ENCODE measurements at places on chromosomes 12 and 14.

DNA sequence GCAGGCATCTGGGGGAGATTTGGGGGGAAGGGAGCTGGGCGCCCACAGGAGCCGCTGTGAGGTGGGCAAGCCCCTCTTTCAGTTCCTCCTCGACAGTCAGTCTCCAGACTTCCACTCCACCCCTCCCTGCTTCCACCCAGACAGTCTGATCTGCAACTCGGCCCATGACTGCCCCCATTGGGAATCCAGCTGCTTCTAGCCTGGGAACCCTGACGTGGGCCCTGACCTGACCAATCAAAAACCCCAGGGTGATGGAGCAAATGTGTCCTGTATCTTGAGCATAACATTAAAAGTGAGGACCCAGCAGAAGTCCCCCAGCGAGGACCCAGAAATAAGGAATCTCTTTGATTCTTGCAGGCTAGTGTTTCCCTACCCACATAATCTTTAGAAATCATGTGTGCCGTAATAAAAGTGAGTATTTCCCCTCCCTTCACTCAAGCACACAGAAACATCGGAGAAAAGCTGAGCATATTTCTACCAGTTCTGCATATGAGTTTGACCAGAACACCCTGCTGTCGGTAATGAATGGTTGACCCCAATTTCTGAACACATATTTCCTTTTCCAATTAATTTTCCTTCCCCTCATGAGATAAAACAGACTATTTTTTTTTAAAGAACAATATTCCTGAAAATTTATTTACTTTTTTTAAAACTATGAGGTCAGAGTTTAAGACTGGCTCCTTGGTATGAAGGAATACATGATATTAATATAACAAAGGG is 6.4 kb downstream of the SSH1 start:
- DNase-seq = no peak

DNA sequence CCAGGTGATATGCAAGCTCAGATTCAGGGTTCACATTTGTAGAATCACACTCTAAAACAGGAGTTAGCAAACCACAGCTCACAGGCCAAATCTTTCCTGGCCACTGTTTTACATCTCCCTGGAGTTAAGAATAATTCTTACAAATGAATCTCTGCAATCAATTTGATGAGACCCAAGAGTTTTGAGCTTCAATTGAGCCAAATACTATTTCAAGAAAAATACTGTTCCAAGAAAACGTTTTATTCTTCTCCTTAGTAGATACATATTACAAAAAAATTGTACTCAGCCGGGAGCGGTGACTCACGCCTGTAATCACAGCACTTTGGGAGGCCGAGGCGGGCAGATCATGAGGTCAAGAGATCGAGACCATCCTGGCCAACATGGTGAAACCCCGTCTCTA is 2.5 kb downstream of the PTGDR start:
- DNase-seq = no peak

DNA sequence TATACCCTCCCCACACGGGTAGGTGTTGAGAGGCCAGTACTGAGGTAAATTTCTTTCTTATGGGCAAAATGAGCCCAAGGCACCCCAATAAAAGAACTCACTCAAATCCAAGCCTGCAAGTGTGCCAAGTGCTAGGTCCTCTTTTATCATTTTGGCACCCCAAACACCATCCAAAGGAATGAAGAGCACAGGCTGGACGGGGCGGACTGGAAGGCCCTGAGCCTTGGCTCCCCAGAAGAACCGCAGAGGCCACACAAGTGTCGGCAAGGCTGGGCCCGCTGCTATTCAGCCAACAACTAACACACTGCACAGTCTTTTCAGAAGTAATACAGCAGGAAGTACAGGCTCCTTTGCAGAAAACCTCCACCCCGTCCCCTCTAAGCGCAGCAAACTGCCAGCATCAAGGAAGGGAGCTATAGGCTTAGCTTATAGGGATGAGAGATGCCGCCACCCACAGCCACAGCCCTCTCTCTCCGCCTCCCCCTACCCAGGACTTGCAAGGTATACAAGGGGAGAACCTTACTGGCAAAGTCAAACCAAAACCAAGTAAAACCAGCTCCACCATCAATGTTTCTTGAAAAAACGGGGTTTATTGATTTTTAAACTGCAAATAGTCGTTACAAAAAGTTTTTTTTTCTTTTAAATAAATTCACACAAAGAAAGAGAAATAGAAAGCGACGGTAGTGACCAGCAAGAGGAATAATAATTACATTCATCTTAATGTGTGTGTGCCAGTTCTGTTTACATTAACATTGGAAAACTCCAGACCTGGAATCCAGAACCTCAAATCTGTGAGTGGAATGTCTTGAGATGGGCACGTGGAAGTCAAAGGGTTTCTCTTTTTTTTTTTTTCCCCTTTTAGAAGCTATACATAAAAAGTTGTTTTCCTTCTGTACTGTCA is 5.5 kb downstream of the ZFP36L1 start:
- DNase-seq = no peak

DNA sequence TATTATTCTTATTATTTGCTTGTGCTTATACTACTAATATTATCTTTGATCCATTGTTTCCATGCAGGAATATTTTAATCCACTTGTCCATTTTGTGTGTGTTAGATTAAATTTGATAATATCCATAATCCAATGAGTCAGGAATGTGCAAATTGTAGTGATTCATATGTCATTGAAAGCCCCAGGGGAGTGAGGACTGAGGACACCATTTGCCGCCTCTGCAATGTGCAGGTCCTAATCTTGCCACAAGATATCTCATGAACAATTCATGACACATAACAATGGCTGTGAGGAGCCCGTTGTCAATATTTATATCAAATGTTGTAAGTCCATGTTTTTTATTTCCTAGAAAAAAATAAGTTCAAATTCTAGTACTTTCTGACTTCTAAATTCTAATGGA is 250.5 kb downstream of the ZFP36L1 start:
- DNase-seq = no peak

DNA sequence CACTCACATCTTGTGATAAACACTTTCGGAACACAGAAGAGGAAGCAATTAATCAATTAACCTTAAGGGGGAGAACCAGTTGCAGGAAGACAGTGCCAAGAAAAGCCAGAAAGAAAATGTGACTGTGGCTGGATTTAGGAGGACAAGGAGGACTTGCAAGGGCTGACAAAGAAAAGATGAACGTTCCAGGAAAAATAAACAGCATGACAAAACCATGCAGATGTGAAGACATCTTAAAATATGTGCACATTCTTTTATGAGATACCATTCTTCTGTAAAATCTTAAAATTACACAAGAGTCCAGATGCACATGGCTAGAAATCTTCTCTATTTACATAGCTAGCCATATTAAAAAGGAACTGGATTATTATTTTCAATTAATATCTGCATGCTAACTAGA is 33.4 kb downstream of the KITLG start:
- no peak for DNase-seq

DNA sequence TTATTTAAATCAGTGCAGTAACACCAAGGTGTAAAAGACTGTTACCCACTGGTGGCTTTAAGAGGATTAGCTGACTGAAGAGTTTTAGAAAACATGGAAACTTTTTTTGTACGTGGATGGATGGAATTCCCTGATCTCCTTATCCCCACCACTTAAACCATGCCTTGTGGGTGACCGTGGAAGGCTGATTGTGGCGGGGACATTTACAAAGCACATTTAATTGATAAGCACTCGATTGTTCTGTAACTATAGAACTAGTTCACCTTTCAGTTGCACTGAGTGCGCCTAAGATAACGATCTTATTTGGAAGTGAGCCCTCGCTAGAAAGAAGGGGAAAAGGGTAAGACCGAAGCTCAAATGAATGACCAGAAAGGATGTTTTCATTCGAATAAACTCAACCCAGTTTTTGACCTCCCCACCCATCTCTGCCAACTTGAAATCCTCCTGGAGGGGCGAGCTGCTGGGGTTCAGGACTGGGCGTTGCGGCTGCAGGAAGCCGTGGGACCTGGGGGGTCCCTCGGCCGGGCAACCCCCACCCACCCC is 688 bp upstream of the RASSF3 start:
- no peak for DNase-seq

GRCh38 chr12:54439521-54440255 is 20.6 kb upstream of the ITGA5 start:
- no peak for DNase-seq

- DNase-seq = no peak
Measured at GRCh38 chr14:78399316-78399889, 229.2 kb downstream of the NRXN3 start.

- no peak for DNase-seq
Measured at GRCh38 chr12:94705676-94706075, 55.3 kb upstream of the TMCC3 start.

- no peak for DNase-seq
Measured at GRCh38 chr12:27970401-27971120, 2.0 kb downstream of the PTHLH start.

DNA sequence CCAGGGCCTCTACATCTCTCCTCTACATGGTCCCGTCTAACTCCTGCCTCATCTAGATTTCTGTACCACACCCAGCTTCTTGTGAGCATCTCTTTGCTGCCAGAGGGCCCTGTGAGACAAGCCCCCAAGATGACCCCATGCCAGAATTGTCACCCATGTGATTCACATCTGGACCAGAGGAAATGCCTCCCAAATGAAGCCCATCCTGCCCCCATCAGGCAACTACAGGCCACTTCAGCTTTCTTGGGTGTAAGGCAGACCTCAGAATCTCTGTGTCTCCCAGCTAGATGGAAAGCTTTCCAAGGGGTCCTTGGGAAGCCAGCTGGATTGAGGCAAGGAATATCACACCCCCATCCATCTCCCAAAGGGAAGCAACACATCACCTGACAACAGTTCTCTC is 9.3 kb upstream of the OAS3 start:
- no peak for DNase-seq

DNA sequence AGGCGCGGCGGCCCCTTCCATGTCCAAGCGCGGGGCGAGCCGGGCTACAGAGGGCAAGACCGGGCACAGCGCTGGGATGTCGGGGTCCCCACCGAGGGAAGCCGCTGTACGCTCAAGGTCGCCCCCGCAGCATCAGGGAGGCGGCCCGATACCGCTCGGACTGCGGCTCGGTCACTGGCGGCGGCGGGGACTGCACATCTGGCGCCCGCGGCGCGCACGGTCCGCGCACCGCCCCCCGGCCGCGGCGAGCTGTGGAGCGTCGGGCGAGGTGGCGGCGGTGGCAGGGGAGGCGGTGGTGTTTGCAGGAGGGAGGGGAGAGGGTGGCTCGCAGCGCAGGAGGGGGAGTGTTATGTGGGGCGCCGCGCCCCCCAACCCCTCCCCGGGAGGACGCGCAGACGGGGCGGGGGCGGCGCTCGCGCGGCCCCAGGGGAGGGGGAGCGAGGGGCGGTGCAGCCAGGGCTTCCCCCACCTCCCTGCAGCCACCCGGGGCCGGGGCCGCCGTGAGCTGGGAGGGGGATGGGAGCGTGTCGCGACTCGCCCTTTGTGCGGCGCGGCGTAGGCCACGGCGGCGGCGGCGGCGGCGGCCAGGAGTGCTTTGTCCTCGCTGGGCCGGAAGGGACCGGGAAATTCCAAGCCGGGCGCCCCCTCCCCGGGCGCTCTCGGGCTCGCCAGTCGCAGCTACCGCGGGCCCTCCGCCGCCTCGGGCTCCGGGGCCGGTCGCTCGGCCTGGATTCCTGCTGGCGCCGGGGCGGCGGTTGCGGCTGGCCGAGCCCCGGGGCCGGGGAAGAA is at the start of gene NUAK1:
NUAK1 (minus strand) TSS at position 322 of the 789 bp plus-strand sequence; CDS start at position 21, 301 bp downstream.
- peak; percentile 68 for DNase-seq

- DNase-seq = no peak
Measured at GRCh38 chr14:61493239-61493638, 171.9 kb downstream of the PRKCH start.

DNA sequence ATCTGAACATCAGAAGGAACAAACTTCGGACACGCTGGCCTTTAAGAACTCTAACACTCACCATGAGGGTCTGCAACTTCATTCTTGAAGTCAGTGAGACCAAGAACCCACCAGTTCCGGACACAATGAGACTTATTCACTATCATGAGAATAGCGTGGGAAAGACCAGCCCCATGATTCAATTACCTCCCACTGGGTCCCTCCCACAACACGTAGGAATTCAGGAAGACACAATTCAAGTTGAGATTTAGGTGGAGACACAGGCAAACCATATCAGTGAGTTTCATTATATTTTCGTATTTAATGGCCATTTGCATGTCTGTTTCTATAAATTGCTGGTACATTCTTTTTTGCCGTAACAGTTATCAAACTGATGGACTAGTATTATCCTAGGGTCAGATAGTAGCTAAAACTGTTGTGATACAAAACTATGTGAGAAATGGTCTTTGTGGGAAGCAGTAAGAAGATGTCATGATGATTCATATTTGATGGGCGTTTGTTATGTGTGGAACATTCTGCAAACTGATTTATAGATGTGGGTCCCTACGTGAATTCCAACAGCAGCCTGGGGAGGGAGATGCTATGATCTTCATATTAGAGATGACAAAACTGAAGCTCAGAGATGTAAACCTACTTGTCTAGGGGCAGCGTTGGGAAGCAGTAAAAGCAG is 282.4 kb upstream of the TMEM132C start:
- no peak for DNase-seq

DNA sequence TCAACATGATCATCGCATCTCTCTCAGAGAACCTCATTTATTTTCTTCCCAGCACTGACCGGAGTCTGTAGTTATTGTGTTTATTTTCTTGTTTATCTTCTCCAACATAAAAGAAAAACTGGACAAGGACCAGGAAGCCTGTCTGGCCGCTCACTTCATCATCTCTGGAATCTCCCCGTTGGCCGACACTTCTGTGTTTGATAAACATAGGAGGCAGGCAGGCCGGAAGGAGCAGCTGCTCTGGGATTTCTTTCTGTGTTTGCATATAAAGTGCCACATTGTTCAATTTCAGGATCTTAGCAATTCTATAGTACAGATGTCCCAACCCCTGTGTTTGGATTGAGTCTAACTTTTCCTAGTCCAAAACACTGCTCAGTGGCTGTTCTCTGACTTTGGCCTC is 53.3 kb downstream of the ACACB start:
- DNase-seq = no peak

- DNase-seq = no peak
Measured at GRCh38 chr14:100842799-100843198, 16.9 kb downstream of the MEG3 start.

- no peak for DNase-seq
Measured at GRCh38 chr12:86213012-86213411, 43.2 kb downstream of the MGAT4C start.

DNA sequence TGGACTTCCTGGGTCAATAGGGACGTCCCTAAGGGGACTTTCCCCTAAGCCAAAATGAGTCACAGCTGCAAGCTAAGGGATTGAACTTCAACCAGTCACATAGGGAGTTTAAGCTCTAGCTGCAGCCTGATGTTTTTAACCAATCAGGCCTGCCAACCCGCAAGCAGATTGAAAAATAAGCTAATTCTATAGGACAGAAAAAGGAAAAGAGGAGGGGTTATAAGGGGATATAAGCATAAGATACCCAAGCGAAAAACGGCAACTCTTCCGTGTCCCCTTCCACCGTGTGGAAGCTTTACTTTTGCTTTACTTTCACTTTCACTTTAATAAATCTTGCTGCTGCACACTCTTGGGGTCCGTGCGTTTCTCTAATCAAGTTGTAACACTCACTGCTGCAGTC is 24.4 kb downstream of the ATP23 start:
- DNase-seq = no peak
